ENCODE measurements at places on chromosomes 3 and 15. TPM values are rescaled to one million over a fixed set of nuclear protein-coding genes. Genes with fewer than 3 reads are reported as not detected.

- peaks cover 1% of the 10 kb centered on the region for H3K4me1 ChIP-seq
- H3K4me3 ChIP-seq = no peak overlapping the region
- H3K27me3 ChIP-seq = no peaks in the 10 kb centered on the region
- DNase-seq = no peak
- H3K27ac ChIP-seq = no peak overlapping the region
- H3K36me3 ChIP-seq = no peaks in the 10 kb centered on the region
Observed at GRCh38 chr3:105606016-105606415, 239.3 kb downstream of the ALCAM start.

DNA sequence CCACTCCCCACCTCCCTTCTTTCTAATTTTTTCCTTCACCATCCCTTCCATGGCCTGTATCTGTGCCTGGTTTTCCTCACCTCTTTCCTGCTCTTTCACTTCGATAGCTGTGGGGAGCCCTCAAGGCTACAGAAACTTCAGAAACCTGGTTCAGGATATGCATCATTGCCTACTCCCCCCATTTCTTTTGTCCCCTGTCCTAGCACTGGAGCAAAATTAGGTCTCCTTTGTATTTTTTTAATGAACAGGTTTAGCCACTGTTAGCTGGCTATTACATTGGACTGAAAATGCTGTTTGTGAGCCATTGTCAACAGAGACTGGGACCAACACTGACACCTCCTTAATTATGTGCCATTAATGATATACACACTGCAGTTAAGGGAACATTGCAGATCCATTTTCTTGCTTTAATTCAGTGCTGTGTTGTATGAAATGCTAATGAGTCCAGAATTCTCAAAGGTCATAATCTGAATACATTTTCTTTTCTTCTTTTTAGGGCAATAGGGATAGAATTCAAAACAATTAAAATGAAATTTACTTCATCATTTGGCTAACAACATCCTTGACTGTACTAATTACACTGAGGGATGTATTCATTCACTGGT lies 138.6 kb downstream of the PDCD6IP start:
- H3K36me3 ChIP-seq = no peaks in the 10 kb centered on the region
- no peak for DNase-seq
- no peak overlapping the region for H3K27ac ChIP-seq
- H3K4me3 ChIP-seq = no peak overlapping the region
- no peaks in the 10 kb centered on the region for H3K4me1 ChIP-seq

DNA sequence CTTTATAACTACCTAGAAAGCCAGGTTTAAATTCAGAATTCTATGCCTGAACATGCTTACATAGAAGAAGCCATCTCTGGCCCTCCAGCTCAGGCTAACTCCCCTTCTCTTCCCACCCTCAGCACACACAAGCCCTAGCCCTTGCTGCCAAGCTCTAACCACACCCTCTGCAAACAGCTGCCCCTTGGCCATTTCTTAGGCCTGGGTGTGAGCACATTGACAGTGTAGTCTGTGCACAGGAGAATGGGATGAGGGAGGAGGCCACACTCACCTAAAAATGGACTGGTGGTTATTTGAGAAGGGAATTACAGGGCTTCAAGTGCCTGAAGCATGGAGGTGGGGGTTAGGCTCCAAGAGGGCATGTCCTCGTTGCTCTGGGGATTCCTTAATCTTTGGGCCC lies 42.3 kb upstream of the SLC25A36 start:
- H3K27ac ChIP-seq = no peak overlapping the region
- no peak for DNase-seq
- peaks cover 28% of the 10 kb centered on the region for H3K27me3 ChIP-seq
- no peak overlapping the region for H3K4me3 ChIP-seq
- H3K4me1 ChIP-seq = no peaks in the 10 kb centered on the region
- no peaks in the 10 kb centered on the region for H3K36me3 ChIP-seq

DNA sequence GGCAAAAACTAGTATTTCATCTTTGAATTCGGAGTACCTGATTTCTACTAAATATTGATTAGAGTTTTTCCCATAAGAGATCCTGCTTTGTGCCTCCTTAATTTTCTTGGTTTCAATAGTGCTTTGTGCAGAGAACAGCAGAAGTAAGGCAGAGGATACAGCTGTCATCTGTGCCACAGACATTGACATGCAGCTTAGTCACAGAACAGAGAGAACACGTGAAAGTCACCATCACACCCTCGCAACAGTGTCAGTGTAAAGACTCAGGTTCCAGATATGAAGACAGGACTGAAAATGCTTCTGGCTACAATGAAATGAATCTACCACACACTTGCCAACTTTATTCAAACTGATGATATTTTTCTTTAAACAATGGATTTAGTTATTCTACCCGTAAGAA lies 942.8 kb upstream of the CFAP20DC start:
- no peak for DNase-seq
- H3K4me1 ChIP-seq = no peaks in the 10 kb centered on the region
- no peaks in the 10 kb centered on the region for H3K27me3 ChIP-seq
- no peaks in the 10 kb centered on the region for H3K36me3 ChIP-seq

DNA sequence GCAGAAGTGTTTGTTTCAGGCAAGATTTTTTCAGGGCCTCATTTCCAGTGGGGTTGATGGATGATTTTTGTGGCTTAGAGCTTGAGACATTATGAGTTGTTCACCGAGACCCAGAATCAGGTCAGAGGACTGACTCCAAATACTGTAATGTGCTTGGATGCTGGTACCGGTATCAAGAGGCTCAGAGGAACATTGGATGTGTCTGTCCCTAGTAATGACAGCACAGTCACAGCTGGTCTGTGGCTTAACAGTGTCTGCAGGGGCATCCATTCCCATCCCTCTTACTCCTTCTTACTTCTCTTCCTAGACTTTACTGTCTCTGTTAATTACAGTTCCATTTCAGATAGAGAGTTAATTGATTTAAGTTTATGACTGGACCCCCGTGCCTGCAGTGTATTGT lies 107.8 kb downstream of the PTPRG start:
- DNase-seq = no peak
- no peaks in the 10 kb centered on the region for H3K27me3 ChIP-seq
- no peaks in the 10 kb centered on the region for H3K4me1 ChIP-seq
- no peak overlapping the region for H3K4me3 ChIP-seq

Gene SOX2
- 0.39 TPM for total RNA-seq

Gene NME9
- not detected for total RNA-seq

Gene ACTRT3
- 2.2 TPM for total RNA-seq

Gene SCN5A
- 0.61 TPM for total RNA-seq

All from Calu3 (cell line).